ENCODE measurements at places on chromosomes 11 and 22.
A peak's percentile ranks its signal among the peaks of the same experiment; 100 is the strongest.

DNA sequence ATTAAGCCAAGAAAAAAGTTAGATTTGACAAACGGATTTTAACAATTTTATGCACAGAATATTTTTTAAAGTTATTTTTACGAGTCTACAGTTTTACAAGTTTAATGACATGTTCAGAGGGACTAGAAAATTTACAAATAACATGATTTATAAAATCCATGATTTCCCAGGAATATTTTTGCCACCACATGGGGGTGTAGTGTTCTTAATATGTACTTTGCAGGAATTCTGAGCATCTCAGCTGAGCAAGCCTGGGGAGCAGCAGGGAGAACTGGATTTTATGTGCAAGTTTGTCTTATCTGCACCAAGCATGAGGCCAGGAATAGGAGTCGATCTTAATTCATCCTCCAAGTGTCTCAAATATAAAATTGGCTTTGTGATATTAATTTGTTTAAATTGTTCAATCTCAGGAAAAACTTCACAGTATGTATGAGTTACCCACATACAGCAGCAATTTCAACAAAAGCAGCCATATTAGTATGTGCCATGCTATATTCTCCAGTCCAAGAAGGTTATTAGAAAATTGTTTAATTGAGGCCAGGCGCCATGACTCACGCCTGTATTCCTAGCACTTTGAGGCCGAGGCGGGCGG lies 826.3 kb downstream of the DLG2 start:
- no peak for DNase-seq

GRCh38 chr11:98625526-98625925 lies 395.2 kb upstream of the CNTN5 start:
- DNase-seq = no peak

- DNase-seq = no peak
Observed at GRCh38 chr11:126585388-126585773, 229.9 kb downstream of the ST3GAL4 start.

GRCh38 chr11:111091321-111091938 lies 154.1 kb upstream of the POU2AF2 start:
- DNase-seq = no peak

DNA sequence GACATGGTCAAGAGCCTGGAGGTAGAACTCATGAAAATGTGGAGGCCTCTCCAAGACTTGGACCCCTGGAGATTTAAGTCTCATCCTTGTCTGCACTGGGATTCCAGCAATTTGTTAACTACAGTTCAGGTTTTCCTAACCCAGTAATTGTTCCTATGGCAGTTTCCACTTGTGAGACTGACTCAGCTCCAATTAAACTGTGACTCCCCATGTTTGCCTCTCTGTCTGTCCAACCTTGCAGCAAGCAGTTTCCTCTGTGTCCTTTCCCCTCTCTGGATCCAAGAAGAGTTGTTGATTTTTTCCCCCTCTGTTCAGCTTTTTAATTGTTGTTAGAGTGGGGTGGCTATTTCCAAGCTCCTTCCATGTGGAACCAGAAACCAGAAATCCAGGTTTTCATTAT lies 16.2 kb upstream of the ARHGAP20 start:
- no peak for DNase-seq

GRCh38 chr22:43308060-43308830 lies 34.9 kb downstream of the SCUBE1 start:
- DNase-seq = no peak

DNA sequence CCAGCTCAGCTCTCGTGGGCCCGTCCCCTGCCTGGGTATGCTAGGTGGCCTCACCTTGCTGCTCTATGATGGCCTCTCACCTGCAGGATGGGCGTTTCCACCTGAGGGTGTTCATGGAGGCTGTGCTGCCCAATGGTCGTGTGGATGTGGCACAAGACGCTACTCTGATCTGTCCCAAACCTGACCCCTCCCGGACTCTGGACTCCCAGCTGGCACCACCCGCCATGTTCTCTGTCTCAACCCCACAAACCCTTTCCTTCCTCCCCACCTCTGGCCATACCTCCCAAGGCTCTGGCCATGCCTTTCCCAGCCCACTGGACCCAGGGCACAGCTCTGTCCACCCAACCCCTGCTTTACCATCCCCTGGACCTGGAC lies 2.1 kb downstream of the ZP1 start:
- DNase-seq = no peak

- DNase-seq = no peak
Observed at GRCh38 chr11:77400271-77400670, 73.6 kb downstream of the PAK1 start.

DNA sequence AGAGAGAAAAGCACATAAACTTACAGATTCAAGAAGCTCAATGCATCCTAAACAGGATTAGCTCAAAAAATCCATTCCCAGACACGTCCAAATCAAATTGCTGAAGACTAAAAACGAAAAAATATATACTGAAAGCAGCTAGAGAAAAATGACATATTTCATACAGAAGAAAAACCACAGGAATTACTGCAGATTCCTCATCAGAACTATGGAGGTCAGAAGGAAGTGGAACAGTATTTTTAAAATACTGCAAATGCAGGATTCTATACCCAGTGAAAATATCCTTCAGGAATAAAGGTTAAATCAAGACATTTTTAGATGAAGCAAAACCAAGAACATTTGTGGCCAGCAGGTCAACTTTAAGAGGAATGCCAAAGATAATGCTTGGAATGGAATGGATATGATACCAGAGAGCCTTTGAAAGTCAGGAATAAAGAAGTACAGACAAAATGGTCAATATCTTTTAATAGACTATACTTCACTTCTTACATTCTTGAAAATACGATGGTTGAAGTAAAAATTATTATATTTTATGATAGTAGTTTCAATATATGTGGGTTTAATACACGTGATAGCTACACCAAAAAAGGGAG lies 352.9 kb downstream of the CTTN start:
- no peak for DNase-seq

GRCh38 chr11:1165256-1166041 lies 7.7 kb downstream of the MUC5AC start:
- no peak for DNase-seq

DNA sequence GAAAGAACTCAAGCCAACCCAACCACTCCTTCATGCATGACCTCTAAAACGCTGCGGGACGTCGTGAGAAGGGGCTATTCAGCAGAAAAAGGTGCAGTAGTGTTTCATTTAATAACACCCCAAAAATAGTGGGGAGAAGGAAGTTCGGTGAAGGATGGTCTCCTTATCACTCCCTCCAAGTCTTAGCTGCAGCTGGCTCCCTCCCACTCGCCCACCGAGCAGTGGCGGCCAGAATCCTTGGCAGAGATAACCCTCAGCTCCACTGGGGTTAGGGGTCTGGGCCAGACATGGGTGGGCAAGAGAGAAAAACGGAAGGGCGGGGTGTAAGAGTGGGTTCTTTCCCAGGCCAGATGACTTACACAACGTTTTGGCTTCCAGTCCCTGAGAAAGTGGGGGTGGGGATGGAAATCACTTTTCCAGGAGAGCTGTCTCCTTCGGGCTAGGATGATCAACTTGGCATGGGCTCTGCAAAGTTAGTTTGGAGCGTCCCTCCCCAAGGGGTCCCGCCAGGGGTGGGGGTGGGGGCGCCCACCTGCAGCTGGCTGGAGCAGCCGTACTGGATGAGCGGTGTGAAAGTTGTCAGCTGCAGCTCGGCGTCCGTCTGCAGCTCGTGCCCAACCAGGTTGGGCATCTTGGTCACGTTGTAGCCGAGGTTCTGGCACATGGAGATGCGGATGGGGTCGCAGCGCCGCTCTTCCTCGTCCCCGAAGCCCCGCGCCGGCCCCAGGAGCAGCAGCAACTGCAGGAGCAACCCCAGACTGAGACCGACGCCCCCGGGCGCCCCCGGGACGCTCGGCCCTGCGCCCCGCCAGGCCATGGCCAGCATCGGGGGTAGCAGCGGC lies 705 bp downstream of the FZD4 start:
- DNase-seq = peak; percentile 24

- no peak for DNase-seq
Observed at GRCh38 chr22:44309137-44309536, 3.6 kb downstream of the SHISAL1 start.

DNA sequence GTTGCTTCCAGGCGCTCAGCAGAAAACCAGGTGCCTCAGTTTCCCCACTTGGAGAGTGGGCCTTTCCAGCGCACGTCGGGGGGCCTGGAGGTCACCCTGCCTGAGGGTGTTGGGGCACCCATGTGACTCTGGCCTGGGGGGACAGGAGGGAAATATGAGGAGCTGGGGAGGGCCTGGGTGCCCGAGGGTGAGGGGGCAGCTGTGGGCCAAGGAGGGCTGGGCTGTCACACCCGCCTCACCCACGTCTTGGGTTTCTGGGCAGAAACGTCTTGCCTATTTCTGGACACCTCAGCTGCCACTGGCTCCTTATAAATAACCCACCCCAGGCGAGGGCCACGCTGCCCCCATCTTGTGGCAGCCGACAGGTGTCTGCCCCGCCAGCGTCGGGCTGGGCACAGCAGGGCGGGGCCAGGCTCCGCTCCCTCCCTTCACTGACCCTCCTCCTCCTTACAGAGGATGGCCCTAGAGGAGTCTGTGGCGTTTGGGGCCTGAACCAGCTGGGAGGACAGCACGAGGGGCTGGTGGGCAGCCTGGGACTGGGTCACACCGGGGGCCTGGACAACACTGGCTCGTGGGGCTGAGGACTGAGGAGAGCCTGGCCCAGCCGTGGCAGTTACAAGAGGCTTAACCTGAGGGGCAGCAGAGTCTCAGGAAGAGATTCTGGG lies 1.5 kb downstream of the TNNT3 start:
- no peak for DNase-seq

DNA sequence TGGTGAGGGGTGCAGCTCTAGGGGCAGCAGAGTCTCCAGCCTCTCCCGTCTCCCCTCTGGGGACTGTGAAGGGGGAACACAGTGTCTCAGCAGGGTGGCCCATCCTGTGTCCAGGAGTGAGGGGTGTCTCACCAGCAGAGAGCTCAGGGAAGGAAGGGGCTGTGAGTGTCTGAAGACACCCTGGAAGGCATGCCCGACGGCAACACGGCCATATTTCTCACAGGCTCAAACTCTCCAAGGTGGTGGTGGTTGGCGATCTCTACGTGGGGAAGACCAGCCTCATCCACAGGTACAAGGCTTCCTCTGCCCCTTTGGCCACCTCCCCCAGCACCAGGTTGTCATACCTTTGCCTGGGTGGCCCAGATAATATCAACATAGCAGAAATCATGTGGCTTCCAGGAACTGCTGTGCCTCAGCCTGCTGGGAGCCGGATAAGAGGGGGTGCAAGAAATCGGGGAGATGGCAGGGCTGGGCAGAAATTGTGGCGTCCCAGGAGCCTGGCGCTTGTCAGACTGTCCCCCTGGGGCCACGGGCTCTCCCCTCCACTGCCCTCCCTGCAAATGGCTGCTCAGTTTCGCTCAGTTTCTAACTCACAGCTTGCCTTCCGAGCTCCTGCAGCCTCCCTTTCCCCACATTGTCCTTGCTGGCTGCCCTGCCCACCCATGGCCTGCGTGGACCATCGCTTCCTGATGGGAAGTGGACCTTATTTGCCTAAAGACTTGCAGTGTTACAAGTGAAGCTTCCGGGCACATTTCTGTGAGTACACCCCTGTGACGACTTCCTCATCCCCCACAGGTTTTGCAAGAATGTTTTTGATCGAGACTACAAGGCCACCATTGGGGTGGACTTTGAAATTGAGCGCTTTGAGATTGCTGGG lies 7.2 kb downstream of the RAB36 start:
- DNase-seq = no peak

DNA sequence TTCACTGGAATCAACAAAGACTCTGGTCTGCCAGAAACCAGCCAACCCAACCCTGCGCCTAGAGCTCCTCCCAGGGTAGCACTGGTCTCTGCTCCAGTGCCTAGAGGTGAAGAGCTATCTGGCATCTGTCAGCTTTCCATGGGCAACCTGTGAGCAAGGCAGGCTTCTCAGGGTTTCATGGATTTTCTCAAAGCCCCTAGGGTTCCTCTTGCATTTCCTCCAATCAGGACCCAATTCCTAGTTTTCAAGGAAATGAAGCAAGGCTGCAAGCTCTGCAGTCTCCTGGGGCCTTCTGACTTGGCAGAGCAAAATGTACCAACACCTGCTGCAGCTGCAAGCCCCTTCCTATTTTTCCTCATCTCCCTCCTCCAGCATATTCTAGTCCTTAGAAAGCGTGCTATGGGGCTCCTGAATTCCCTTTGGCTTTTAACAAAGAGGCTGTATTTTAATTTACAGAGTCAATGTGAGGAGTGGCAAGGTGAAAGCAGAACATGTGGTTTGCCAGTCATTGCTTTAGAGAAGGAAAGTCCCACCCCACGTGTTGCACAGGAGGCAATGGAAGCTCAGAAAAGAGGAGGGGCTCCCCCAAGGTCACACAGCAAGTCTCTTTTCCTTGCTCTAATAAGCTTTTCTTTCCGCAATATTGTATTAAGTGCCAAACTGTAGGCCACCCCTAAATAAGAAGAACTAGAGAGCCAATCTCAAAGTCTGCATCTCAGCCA lies 33.0 kb upstream of the RIC3 start:
- DNase-seq = no peak

DNA sequence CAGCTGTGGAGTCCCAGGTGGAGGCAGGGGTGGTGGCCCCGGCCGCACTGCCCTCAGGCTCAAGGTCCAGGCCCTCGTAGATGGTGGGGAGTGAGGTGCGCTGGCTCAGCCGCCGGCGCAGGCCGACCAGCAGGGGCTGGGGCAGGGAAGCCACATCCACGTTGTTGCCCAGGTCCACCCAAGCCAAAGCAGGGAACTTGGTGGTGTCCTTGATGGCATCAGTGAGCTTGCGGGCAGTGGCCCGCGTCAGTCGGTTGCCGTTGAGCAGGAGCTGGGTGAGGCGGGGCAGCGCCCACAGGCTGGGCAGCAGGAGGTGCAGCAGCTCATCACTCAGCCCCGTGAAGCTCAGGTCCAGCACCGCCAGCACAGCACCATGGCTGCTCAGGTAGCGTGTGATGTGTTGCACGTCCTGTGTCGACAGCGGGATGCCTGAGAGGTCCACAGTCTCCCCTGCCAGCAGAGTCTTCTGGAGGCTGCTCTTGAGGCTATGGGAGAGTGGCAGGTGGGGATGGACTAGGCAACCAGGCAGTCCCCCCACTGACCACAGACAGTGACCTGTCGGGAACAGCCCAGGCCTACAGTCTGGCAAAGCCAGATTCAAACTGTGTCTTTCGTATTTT lies 6.8 kb downstream of the LRRC75B start:
- no peak for DNase-seq

GRCh38 chr11:17350455-17351171 lies 987 bp upstream of the NCR3LG1 start:
- no peak for DNase-seq

GRCh38 chr22:29949872-29950271 lies 66.9 kb downstream of the MTMR3 start:
- no peak for DNase-seq

DNA sequence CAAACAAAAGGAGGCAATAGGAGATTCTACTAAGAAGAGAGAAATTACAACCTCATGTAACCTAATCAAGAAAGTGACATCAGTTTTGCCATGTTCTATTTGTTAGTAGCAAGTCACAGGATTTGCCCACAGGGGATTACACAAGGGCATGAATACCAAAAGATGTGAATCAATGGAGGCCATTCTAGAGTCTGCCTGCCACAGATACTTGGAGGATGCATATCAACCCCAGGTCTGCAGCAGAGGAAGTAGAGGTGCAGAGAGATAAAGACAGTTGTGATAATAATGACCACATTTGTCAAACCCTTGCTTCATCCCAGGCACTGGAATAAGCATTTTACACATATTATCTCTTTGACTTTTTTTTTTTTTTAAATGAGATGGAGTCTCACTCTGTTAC lies 2.4 kb upstream of the ASCC2 start:
- DNase-seq = no peak

Data from substantia nigra (tissue), 51 donors.